ENCODE measurements at places on chromosomes 7 and 10.

- DNase-seq = peak; percentile 94
Observed at GRCh38 chr7:129831424-129832058, 121.2 kb downstream of the UBE2H start.

DNA sequence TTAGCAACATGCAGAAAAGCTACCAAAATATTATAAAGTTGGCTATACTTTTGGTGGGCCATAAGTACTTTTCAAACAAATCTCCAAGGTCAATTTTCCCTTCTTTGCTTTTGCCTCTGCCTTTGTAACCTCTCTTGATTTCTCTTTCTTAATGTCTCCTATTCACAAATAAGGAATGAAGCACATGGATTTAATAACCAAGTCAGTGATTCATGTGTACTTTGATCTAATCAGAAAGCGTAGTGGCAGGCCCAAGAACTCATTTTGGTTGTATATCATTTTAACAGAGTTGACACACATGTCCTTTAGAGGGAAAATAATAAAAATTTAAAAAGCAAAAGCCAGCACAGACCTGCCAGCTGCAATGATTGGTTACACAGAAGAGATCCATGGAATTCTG, 93.7 kb downstream of the FZD1 start:
- DNase-seq = peak; percentile 9

DNA sequence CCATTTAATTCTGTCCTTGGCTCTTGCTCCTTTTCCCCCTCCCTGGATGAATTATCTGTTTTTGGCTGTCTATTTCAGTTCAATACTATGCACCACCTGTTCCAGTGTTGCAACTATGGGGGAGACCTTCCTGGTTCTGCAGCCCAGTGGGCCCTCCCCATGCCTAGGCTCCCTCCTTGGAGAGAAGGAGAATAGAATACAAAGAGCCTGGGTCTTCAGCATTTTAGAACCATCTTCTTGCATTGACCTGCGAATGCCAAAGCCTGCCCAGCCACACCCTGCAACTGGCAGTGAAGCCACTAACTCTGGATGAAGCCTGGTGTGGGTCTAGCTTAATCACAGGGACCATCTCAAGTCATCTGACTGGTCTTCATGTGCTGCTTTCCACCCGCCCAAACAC, 207.1 kb downstream of the HERPUD2 start:
- no peak for DNase-seq

- DNase-seq = no peak
Observed at GRCh38 chr10:125778556-125778955, 2.9 kb upstream of the MMP21 start.

DNA sequence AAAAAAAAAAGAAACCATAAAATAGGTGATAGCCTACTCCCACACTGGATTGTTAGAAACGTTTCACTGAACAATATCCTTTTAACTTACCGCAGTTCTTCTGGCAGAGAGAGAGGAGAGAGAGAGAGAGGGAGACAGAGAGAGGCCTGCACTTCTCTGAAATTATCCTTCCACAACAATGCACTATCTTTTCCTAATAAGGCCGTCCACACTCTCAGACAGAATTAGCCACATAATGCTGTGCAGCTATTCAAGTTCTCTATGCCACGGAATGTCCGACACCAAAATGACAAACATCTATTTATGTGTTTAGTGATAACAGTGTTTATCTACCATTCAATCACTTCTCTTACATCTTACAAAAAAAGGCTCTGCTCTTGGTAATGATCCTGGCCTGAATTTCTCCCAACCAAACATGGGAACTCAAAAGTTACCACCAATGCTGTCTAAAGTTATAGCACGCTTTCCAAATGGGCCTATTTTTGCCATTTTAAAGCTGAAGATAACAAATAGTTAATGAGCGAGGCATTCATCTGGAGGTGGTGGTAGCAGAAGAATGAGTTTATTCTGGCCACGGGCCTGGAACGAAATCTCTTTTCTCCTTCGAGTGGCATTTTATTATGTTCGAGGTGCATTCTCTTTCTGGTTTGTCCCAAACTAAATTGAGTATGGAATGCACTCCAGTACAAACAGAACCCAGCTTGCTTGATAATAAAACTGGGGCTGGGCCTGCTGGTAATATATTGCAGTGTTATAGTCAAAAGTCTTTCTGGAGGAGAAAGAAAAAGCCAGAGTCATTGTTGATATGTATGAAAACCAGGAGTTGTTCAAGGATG, 160.2 kb upstream of the SVIL start:
- DNase-seq = peak; percentile 80

GRCh38 chr10:1367938-1368841, 312.0 kb downstream of the WDR37 start:
- DNase-seq = no peak

GRCh38 chr7:127995156-127995880, 35.9 kb downstream of the LRRC4 start:
- DNase-seq = peak; percentile 56

GRCh38 chr7:5204546-5204945, 14.5 kb downstream of the WIPI2 start:
- DNase-seq = no peak

- peak; percentile 27 for DNase-seq
Observed at GRCh38 chr10:89346405-89347254, 18.8 kb downstream of the IFIT3 start.

DNA sequence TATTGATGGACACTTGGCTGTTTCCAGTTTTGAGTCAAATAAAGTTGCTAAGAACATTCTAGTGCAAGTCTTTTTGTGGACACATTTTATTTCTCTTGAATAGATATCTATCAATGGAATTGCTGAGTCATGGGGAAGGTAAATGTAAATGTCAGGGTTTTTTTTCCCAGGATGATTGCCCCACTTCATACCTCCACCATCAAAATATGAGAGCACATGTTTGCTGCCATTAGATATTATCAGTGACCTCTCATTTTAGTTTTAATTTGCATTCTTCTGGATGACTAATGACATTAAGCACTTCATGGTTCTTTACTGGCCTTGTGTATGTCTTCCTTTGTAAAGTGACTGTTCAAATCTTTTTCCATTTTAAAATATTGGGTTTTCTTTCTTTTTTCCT, 45.7 kb downstream of the PAPSS2 start:
- DNase-seq = peak; percentile 92
